Left cardiac atrium (tissue), 4 donors: ENCODE measurements at places on chromosomes 16 and 17.

DNA sequence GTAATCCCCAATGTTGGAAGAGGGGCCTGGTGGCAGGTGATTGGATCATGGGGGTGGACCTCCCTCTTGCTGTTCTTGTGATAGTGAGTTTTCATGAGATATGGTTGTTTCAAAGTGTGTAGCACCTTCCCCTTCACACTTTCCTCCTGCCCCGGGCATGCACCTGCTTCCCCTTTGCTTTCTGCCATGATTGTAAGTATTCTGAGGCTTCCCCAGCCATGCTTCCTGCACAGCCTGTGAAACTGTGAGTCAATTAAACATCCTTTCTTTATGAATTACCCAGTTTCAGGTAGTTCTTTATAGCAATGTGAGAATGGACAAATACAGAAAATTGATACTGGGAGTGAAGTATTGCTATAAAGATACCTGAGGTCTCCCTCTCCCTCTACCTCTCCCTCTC, 29.4 kb downstream of the RNF112 start:
- DNase-seq: no peak

- DNase-seq: no peak
Observed at GRCh38 chr17:6374761-6375312, 60.1 kb downstream of the AIPL1 start.

DNA sequence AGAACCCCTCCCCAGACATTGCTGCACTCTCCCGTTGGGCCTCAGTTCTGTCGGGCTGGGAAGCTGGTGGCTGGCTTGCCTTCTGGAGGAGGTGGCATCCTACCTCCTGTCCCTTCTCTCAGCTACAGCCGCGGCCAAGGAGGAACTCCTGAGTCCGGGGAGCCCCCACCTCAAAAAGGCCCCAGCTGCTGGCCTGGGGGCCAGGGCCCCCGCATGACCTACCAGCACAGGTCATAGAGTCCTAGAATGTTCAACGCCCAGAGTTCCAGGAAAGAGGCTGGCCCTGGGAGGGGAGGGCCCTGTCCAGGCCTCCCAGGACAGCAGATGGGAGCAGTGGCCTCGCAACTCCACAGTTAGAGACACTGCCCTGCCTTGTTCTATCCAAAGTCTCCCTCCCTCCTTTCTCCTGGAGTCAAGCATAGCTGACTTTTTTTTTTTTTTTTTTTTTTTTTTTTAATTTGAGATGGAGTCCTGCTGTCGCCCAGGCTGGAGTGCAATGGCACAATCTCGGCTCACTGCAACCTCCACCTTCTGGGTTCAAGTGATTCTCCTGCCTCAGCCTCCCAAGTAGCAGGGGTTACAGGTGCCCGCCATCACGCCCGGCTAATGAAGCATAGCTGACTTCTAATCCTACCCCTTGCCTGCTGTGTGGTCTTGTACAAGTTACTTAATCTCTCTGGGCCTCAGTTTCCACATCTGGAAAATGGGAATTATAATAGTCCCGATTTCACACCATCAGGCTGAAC, 7.1 kb downstream of the CARHSP1 start:
- peak; percentile 51 for DNase-seq

- DNase-seq: peak; percentile 52
Observed at GRCh38 chr16:3058139-3059030, 7.1 kb upstream of the IL32 start.

- DNase-seq: no peak
Observed at GRCh38 chr17:51820252-51820651, 338.3 kb downstream of the CA10 start.

- no peak for DNase-seq
Observed at GRCh38 chr17:34733333-34733732, 154.0 kb downstream of the TMEM132E start.

DNA sequence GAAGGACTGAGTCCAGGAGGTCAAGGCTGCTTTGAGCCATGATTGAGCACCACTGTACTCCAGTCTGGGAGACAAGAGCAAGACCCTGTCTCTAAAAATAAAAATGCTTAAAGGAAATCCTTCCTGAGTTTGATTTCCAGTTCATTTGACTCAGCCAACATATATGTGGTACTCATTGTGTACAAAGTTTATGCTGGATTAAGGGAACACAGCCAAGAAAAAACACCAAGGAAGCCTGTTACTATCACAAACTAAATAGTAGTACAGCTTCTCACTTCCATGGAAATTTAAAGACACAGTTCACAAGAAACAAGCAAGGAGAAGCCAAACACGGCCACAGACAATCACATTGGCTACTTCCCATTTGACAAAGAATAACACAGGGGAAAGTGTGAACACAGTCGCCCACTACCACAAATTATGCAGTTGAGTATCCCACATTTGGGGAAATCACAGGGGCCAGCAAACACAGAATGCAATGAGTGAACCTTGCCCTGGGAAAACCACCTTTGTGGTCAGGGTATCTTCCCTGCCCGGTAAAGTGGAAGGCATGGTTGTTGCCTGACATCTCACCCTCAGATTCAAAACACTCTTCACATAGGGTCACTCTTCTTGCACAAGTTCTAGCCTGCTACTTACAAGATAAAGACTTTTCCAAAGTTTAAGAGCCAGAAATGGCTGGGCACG, 14.5 kb downstream of the TEX14 start:
- no peak for DNase-seq

DNA sequence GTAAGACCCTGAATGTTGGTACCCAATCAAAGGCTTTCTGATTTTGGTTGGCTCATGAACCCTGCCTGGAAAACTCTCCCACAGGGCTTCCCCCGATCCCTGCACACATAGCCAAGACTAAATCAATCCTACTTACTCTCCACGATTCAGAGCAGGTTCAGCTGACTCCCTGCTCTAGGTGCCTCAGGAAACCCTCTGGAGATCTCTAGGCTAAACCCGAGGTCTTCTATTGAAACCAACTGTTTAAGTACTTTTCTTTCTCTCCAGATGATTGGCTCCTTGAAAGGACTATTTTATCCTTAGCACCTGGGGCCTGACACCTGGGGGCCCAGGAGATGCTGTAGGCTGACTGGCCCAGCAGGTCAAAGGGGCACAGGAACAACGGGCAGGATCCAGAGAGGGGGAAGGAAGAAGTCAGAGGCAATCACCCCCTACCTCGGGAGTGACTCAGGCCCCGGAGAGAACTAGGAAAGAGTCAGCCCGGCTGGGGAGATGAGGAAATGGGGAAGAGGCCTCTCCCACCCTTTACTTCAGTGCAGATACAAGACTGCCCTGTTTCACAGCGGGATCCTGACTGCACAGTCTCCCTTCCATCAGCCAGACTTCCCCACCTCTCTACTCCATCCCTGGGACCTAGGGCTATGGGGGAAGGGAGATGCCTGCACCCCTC, 2.0 kb downstream of the TBC1D10B start:
- DNase-seq: peak; percentile 55

GRCh38 chr16:502179-502943, 25.2 kb upstream of the CAPN15 start:
- DNase-seq: no peak

DNA sequence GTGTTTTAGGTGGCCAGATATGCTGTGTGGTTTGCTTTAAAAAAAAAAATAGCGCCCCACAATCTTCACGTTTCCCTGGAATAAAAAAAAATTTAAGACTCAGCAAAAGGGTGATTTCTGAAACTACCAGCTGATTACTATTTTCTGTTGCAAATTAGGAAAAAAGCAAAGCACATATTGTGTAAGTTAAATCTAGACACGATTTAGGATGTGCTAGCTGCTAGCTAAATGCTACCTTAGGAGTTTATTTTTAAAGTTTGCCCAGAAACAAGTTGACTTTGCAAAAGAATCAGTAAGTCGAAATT, 944 bp upstream of the MARF1 start:
- no peak for DNase-seq

- DNase-seq: peak; percentile 57
Observed at GRCh38 chr16:58462997-58463941, 36.7 kb upstream of the NDRG4 start.

DNA sequence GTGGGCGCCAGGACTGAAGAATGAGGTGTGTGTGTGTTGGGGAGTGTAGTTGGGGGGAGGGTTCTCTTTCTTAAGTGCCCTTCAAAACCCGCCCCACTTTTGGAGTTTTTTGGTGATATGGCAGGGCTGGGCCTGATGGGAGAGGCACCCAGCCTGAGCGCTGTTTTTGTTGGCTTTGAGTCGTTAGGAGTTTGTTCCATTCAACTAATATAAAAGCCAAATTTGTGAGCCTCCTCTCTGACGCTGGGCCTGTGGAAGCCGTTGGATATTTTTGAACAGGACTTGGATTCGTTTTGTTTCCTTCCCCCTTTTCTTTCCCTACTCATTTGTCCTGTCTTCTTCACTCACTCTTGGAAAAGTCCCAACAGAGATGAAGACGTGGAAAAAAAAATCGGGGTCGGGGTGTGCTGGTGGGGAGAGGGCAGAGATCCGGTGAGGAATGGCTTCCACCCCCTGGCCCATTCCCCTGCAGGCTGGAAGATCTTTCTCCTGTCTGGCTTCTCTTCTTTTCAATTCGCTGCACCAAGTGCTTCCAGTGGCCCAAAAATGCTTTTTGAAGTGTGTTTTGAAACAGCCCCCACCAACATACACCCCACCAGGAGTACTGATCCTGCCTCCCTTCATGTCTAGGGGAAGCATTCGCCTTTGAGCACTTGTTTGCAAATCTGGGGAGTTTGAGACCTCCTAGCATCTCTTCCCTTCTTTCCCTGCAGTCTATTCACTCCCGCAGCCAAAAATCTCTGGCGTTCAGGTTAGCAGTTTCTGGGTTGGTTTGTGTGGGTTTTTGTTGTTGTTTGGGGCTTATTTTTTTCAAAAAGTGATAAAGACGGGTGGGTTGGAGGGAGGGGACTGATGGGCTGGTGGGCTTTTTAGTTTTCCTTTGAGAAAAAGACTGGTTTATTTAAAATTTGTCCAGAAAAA, 2.6 kb downstream of the FZD2 start:
- no peak for DNase-seq

DNA sequence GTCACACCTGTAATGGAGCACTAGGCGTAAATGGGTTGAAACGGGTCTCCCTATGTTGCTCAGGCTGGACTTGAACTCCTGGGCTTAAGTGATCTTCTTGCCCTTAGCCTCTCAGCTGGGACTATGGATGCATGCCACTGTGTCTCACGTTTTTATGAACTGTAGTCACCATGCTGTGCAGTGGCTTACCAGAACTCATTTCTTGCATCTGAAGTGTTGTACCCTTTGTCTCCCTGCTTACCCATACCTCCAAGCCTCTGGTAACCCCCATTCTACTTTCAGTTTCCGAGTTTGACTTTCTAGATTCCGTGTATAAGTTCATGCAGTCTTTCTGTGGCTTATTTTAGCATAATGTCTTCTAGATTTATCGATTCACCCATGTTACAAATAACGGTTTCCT, 7.7 kb downstream of the PYCARD start:
- no peak for DNase-seq

DNA sequence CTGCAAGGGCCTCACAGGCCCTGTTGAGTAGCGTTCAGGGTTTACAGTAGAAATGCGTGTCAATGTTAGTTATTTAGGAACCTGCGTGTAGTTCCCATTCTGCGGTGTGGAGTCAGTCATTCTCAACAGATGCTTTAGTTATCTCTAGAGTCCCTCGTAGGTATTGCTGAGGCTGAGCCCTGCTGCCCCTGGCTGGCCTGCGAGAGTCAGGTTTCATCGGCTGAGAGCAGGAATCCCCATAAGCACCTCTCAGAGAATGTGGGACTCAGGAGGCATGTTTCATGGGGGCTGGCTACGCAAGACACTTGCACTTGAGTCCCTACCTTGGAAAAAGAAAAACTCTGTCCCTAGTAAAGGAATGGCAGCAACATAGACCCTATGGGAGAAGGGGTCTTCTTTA, 347.5 kb upstream of the ASIC2 start:
- no peak for DNase-seq

GRCh38 chr17:56697190-56697589, 103.7 kb downstream of the NOG start:
- DNase-seq: no peak

DNA sequence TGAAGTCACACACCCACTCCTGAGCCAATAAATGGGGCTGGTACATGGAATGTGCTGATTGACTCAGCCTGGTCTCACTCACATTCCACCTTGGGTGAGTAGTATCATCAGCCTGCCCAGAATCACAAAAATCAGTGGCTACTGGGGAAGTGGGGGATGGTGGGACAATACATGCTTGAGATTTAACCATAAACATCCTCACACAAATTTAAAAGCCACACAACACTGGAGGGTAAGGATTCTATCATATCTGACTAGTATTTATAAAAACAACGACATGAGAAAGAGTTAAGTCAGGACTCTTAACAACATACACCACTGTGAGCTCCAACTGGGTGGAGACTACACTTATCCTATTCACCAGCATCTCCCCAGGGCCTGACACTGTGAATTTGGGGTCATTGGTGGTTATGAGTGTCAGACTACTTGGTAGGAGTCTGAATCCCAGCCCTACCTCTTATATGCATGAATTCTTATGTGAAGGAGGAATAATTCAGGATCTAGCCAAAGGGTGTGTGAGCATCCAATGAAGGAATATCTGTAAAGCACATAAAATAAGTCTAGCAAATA, 26.0 kb upstream of the IRX6 start:
- no peak for DNase-seq

DNA sequence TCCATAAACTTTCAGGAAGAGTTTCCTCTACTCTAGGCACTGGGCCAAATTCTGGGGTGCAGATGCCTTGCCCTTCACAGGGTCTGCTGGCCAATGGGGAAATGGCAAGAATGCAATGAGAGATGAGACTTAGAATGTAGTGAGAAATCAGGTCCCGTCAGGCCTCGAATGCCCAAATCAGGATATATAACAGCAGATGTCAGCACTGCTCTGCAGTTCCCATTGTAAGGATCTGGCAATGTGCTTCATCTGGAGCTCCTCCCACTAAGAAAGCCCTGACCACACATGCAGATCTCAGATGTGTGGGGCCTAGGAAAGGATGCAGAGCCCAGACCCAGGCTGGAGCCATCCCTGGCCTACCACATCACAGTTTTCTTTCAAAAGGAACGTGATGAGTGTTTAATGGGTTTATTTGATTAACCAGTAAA, 13.9 kb upstream of the LPCAT2 start:
- no peak for DNase-seq

DNA sequence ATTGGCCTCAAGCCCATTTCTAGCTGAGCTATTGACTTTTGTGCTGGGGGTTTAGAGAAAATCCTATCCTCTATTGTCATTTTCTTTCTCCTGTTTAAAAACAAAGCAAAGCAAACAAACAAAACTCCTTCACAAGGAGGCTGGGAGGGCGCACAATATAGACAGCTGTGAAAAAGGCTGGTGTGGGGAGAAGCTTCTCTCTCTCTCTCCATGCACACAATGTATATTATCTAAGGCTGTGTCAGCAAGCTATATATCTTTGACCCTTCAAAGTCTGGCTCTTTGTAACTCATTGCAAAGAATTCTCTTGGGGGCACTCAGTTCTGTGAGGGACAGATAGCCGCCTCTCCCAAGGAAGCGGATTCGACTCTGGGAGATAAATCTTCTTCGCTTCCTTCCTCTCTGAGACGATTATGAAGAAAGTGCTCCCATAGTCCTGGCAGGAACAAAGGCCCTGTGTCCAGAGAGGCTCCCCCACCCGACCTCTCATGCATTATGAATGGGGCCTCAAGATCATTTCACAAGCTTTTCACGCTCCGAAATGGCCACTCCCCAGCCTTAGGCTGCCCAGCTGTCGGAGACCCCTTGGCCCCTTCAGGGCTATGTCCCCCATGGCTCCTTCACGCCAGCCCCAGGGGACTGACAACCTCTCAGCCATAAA, 33.2 kb upstream of the MEAK7 start:
- no peak for DNase-seq

- no peak for DNase-seq
Observed at GRCh38 chr16:86661706-86662105, 83.4 kb downstream of the FOXL1 start.

GRCh38 chr17:72204742-72205141, 83.9 kb downstream of the SOX9 start:
- no peak for DNase-seq
